ENCODE measurements at places on chromosomes 12 and 14. TPM values are rescaled to one million over a fixed set of nuclear protein-coding genes. Genes with fewer than 3 reads are reported as not detected.

DNA sequence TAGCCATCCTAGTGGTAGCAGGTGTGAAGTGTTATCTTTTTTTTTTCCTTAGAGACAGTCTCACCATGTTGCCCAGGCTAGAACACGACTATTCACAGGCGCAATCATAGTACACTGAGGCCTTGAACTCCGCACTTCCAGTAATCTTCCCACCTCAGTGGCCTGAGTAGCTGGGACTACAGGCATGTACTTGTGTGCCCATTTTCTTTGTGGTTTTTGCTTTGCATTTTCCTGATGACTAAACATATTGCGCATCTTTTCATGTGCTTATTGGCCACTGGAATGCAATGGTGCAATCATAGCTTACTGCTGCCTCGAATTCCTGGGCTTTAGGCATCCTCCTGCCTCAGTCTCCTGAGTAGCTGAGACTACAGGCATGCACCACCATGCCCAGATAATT is 33.3 kb upstream of the GCH1 start:
- no peaks in the 10 kb centered on the region for H3K36me3 ChIP-seq
- no peaks in the 10 kb centered on the region for H3K4me1 ChIP-seq
- H3K4me3 ChIP-seq = no peak overlapping the region

DNA sequence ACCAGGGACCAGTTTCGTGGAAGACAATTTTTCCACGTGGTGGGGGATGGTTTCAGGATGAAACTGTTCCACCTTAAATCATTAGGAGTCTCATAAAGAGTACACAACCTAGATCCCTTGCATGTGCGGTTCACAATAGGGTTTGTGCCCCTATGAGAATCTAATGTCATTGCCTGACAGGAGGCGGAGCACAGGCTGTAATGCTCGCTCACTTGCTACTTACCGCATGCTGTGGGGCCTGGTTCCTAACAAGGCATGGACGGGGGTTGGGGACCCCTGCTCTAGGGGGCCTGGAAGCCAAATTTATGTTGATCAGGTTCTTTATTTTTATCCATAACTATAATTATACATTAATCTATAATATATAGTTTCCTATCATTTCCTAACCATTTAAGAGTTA is 315.3 kb downstream of the MED13L start:
- DNase-seq = no peak
- H3K4me3 ChIP-seq = no peak overlapping the region
- H3K36me3 ChIP-seq = peaks cover 22% of the 10 kb centered on the region
- no peaks in the 10 kb centered on the region for H3K27me3 ChIP-seq

- H3K4me1 ChIP-seq = no peaks in the 10 kb centered on the region
- no peak for DNase-seq
- no peak overlapping the region for H3K27ac ChIP-seq
- no peak overlapping the region for H3K4me3 ChIP-seq
These were observed 6.6 kb downstream of the IL31 start for GRCh38 chr12:122167356-122167925.

DNA sequence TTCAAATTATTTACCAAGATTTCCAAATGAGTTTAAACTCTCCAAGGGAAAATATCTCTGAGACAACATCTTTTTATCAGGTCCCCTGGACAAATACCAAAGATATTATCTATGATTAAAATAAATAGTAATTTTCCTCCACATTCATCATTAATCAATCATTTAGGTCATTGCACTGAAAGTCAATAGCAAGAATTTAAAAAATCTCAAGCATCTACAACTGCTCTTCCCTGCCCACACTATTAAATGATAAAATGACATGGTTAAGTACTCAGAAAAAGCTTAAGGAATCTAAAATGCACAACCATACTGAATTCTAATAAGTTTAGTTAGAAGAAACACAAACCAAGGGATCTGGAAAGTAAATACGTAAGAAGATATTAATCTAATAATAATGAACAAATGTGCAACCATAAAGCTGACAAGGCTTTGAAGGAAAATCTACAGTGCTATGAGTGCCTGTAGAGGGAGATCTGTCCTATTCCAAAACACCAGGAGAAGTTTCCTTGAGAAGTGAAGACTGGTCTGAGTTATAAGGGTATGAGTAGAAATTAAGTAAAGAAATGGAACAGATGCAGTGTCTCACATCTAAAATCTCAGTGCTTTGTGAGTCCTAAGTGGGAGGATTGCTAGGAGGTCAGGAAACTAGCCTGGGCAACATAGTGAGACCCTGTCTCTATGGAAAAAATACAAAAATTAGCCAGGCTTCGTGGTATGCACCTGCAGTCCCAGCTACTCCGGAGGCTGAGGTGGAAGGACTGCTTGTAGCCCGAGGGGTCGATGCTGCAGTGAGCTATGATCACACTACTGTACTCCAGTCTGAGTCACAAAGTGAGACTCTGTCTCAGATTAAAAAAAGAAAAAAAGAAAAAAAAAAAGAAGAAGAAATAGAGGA is 19.2 kb downstream of the INTS13 start:
- no peaks in the 10 kb centered on the region for H3K27me3 ChIP-seq
- H3K4me3 ChIP-seq = no peak overlapping the region
- DNase-seq = no peak
- no peaks in the 10 kb centered on the region for H3K4me1 ChIP-seq
- no peak overlapping the region for H3K27ac ChIP-seq
- H3K36me3 ChIP-seq = no peaks in the 10 kb centered on the region

GRCh38 chr12:65984227-65984479 is 146.4 kb downstream of the LLPH start:
- no peaks in the 10 kb centered on the region for H3K4me1 ChIP-seq
- H3K27ac ChIP-seq = no peak overlapping the region
- DNase-seq = no peak
- no peak overlapping the region for H3K4me3 ChIP-seq
- no peaks in the 10 kb centered on the region for H3K36me3 ChIP-seq

- no peak overlapping the region for H3K27ac ChIP-seq
- no peaks in the 10 kb centered on the region for H3K27me3 ChIP-seq
- no peak for DNase-seq
- no peaks in the 10 kb centered on the region for H3K36me3 ChIP-seq
- no peak overlapping the region for H3K4me3 ChIP-seq
- no peaks in the 10 kb centered on the region for H3K4me1 ChIP-seq
These were observed 6.2 kb upstream of the SLC15A4 start for GRCh38 chr12:128829861-128830504.

GRCh38 chr12:118853634-118854033 is 127.7 kb upstream of the SRRM4 start:
- H3K4me3 ChIP-seq = no peak overlapping the region
- H3K36me3 ChIP-seq = no peaks in the 10 kb centered on the region
- no peaks in the 10 kb centered on the region for H3K27me3 ChIP-seq
- no peaks in the 10 kb centered on the region for H3K4me1 ChIP-seq

GRCh38 chr12:9928607-9929006 is 3.6 kb downstream of the CLEC2A start:
- no peaks in the 10 kb centered on the region for H3K36me3 ChIP-seq
- no peak overlapping the region for H3K4me3 ChIP-seq
- no peak for DNase-seq
- no peaks in the 10 kb centered on the region for H3K27me3 ChIP-seq
- H3K27ac ChIP-seq = no peak overlapping the region

DNA sequence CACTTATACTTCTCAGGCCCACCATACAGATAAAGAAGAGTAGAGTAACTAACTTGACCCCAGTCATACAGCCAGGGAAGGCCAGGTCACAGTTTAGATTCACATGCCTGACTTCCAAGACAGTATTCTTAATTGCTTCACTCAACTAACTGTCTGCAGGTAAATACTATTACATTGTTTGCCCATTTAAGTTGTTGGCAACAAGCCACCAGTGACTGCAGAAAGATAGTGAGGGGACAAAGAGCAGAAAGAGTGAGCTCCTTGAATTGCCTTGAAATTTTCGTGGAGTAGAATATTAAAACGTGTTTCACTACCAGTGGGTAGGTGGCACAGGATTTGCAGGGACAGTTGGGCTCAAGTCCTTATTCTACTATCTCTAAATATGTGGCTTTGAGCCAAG is 146.3 kb upstream of the RMST start:
- H3K27me3 ChIP-seq = no peaks in the 10 kb centered on the region
- no peaks in the 10 kb centered on the region for H3K4me1 ChIP-seq
- no peak overlapping the region for H3K27ac ChIP-seq
- H3K4me3 ChIP-seq = no peak overlapping the region
- H3K36me3 ChIP-seq = no peaks in the 10 kb centered on the region

DNA sequence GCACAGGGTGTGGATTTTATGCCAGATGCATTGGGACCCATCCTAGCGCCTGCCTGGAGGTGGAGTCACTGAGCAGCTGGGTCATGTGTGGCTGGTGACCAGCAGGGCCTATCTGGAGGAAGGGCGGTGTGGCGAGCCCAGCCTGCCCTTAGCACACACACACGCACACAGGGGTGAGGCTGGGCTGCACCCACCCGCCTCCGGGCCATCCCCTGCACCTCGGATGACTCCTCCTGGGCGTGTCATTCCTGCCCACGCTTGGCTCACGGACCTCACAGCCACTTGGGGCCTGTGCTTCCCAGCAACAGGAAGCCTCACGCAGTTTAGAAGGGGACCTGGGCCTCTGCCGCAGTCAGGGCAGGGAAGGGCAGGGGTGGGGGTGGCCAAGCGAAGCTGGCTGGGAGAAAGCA is 36.2 kb upstream of the FZD10 start:
- no peaks in the 10 kb centered on the region for H3K4me1 ChIP-seq
- no peak overlapping the region for H3K4me3 ChIP-seq
- H3K36me3 ChIP-seq = no peaks in the 10 kb centered on the region
- H3K27me3 ChIP-seq = no peaks in the 10 kb centered on the region
- H3K27ac ChIP-seq = no peak overlapping the region

DNA sequence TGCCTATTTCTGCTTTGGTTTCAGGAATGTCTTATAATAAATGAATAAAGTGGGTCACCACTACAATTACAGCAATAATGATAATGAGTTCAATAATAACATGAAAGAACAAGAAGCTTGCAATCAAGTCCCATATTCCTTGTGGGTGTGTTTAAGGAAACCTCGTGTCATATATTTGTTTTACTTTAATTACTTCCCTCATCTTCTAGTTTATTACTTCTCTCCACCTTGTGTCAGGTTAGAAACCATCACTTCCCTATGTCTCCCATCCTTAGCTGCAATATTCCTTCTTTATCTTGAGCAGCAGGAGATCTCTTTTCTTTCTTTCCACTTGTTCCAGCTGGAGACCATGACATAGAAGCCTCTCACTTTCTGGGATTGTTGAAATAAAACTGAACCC is 384.0 kb upstream of the TMEM132C start:
- no peak overlapping the region for H3K27ac ChIP-seq
- H3K27me3 ChIP-seq = no peaks in the 10 kb centered on the region
- H3K4me1 ChIP-seq = no peaks in the 10 kb centered on the region
- no peak overlapping the region for H3K4me3 ChIP-seq
- DNase-seq = no peak

GRCh38 chr14:61565836-61566536 is 129.3 kb upstream of the HIF1A start:
- no peak overlapping the region for H3K4me3 ChIP-seq
- no peak for DNase-seq
- H3K4me1 ChIP-seq = peaks cover 20% of the 10 kb centered on the region
- H3K36me3 ChIP-seq = no peaks in the 10 kb centered on the region
- H3K27me3 ChIP-seq = peaks cover 10% of the 10 kb centered on the region

GRCh38 chr14:99267837-99268781 is 3.9 kb downstream of the BCL11B start:
- peaks cover 17% of the 10 kb centered on the region for H3K4me1 ChIP-seq
- no peak overlapping the region for H3K4me3 ChIP-seq
- no peak for DNase-seq
- no peaks in the 10 kb centered on the region for H3K36me3 ChIP-seq
- peaks cover 99% of the 10 kb centered on the region for H3K27me3 ChIP-seq

Gene COCH
- 6.3 TPM for total RNA-seq

Gene TAS2R46
- total RNA-seq = 2.1 TPM

Gene CLEC6A
- not detected for total RNA-seq

Gene ITGA7
- total RNA-seq = 125 TPM

Gene C3AR1
- total RNA-seq = 7.1 TPM

Data from tibial nerve (tissue), 4 donors.